Left lobe of liver (tissue), 2 donors: ENCODE measurements at places on chromosomes 7 and 10. TPM values are rescaled to one million over a fixed set of nuclear protein-coding genes. Genes with fewer than 3 reads are reported as not detected.

NRF1 gene
- 4.5 TPM for total RNA-seq

CALHM3 gene
- not detected for total RNA-seq

GRCh38 chr7:37068038-37068437 lies 343.7 kb upstream of the AOAH start:
- DNase-seq: no peak

GRCh38 chr10:7436490-7437100 lies 25.8 kb upstream of the SFMBT2 start:
- no peak for DNase-seq

DNA sequence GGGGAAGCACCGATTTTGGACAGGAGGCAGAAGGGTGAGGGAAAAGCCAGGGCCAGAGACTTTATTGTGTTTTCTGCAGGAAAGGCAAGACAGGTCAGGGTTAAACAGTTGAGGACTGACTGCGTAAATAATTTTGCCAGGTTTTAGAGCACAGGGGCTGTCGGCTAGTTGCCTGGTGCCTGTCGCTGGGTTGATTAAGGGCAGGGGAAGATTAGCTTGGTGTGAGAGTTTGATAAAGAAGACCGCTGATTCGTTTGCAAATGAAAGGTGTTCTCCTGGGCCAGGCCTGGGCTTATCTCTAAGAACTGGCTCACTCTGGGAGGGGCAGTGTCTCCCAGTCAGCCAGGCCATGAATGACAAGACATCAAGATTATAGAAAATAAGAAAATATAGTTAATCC lies 75.6 kb downstream of the SLC37A3 start:
- no peak for DNase-seq

GRCh38 chr7:131238347-131238931 lies 89.2 kb upstream of the MKLN1 start:
- DNase-seq: no peak

- DNase-seq: peak; percentile 71
Observed at GRCh38 chr7:74657692-74658177, at the start of gene GTF2I. GTF2I (plus strand) TSS chr7:74657718; CDS start chr7:74689129, 31,411 bp downstream.
